NCI-H1436 (cell line): ENCODE measurements at places on chromosomes 12 and 14.

DNA sequence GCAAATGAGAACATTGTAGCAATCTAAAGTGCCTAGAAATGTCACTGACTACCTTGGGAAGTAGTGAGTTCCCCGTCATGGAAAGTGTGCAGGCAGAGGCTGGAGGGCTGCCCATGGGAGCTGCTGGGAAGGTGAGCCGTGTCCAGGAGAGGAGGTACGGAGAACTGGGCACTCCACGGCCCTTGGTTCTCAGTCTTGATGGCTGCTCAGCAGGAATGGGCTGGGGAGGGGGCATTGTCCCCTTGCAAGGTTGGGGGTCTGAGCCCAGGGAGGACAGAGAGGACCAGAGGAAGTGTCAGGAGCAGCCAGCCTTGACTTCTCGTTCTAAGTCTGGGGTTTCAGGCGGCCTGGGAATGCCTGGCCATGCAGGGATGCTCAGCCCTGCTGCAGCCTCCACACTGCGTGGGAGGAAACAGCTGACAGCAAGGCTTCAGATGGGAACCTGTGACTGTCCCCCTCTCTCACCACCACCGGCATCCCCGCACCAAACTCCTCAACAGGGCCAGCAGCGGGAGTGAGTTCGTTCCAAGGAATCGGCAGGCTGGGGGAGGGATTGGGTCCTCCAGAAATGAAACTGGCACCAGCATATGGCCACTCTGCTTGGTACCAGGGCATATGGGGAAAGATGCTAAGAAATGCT is 140.2 kb downstream of the BCL11B start:
- no peak for DNase-seq

DNA sequence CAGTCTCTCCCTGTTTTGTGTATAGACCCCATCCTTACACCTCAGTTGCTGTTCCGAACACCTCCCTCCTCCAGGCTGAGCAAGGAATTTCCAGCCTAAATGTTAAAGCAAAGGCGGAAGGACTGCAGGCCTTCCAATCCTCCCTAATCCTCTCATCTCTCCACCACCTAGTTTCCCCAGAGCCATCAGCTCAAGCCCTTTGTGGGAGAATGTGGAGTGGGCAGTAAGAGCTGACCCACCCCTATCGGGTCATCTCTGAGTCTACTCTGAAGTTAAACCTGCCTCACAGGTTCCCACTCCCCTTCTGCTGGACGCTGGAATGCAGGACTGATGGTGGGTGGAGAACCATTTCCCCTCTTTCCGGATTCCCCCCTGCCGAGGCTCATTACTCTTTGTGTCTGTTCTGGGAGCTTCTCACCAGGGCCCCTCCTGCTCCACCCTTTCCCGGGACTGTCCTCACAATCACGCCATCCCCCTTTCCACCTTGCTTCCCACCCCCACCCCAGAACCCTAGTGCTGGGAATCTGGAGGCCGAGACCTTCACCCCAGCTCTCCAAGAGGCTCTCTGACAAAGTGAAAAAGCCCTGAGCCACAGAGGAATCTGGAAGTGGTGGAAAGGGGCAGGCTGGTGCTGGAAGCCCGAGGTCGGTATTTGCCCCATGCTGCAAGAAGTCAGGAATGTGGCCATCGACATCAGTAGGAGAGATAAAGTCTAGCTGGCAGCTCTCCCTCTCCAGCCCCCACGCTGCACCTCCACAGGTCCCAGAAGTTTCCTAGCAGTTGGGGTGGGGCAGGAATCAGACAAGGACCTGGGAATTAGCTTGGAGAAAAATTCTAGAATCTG is 3.3 kb upstream of the KRT18 start:
- no peak for DNase-seq

DNA sequence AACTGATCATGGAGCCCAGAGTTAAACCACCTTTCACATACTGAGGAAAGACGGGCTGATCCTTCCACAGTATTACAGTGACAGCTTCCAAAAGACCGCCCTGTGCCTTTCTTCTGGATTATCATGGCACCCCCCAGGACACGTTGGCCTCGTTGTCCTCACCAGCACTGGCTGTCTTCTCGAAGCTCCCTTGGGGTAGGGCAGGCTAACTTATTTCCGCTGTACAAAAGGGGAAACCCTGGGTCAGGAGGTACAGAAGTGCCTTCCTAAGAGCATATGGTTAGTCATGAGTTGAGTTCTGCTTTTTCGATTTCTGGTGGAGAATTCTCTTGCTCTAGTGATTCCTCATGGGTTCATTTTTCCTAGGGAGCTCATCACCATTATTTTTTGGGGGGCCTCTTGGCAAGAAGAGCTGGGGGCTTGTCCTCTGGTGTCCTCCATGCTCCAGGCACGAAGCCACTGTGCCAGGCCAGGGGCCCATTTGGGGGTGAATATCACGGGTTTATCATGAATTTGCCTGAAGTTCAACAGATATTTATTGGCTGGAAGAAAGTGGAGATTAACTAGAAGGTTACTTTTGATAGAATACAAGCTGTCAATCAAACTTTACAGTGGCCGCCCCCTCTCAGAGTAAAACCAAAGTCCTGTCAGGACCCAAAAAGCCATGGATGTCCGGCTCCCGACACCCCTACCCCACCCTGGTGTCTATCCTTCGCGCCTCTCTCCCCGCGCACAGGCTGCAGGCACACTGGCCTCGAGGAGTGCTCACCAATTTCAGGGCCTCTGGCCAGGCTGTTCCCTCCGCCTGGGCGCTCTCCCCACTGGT is 8.8 kb upstream of the TRAF3 start:
- no peak for DNase-seq

GRCh38 chr12:120961604-120962531 is 16.5 kb upstream of the HNF1A start:
- DNase-seq = no peak

GRCh38 chr12:64072916-64073575 is 149.1 kb downstream of the KICS2 start:
- no peak for DNase-seq

DNA sequence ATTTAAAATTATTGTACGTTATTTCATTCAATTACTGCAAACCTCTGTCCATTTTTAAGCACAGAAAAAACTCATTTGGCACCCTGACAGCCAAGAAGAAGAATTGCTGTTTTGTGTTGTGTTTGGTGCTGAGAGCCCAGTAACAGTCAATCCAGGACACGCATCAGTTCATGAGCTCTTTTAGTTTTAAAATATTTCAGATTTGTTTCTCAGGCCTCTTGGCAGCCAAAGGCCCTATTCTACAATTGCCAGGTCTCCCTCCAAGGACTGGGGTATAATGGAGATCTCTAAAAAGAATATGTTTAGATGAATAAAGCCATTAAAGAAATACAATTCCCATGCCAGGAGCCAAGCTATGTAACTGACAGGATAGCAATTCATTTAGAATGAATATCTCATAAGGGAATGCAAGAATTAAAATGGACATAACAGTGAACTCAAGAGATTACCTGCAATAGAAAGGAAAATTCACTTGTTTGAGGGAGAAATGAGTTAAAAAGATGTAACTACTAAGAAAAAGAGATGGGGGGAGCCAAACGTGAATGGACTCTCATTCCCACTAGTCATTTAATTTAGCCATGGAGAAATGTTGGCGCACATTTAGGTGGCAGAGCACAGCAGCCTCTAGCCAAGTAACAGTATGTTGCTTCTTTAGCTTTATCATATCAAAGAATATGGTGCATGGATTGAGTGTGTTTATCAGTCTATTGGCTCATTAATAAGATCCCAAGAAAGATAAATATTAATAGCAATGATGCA is 140.6 kb upstream of the PELI2 start:
- DNase-seq = no peak

DNA sequence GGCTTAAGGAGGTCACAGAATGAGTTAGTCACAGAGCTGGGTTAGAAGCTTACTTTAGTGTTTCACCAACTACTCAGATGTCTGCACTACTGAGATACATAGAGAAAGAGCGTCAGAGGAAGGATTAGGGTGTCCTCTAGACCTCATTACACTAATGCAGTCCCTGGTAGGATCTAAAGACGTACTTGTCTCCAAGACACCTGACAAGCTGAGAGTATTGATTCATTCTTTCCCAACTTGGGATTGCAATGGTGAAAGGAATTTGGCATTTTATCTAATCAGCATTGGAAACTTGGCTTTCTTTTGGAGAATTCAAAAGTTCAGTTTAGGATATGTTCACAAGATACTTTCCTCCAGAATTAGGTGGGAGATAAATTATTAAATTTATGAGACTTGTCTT is 402.1 kb downstream of the ZFP36L1 start:
- no peak for DNase-seq

- no peak for DNase-seq
These were observed 1.9 kb downstream of the GPHN start for GRCh38 chr14:66509874-66510273.

DNA sequence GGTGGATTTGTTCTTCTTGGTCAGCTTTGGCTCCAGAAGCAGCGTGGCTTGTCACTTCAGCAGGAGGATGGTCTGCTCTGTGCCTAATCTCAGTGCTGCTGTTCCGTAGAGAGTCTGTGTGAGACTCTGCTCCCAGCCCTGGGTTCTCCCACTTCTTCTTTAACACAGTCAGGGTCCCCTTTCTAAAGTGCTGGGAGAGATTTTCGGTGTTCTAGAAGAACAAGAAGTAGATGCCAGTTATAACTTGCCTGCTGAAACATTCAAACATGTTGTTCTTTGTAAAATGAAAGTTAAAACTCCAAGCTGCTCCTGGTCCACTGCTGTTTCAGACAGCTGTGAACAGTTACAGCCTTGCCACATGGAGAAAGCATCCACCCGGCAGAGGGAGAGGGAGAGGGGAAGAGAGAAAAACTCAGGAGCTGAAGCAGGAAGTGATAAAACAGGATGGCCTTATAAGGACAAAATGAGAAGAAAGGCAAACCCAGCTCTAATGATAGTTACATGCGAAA is 55.2 kb upstream of the CERS5 start:
- no peak for DNase-seq

GRCh38 chr14:71498212-71498611 is 434.0 kb upstream of the RGS6 start:
- DNase-seq = no peak

GRCh38 chr12:100578923-100579322 is 5.4 kb downstream of the GAS2L3 start:
- no peak for DNase-seq

- no peak for DNase-seq
These were observed 387.8 kb downstream of the FLRT2 start for GRCh38 chr14:85917716-85918115.

- DNase-seq = peak; percentile 7
These were observed 4.8 kb upstream of the ING4 start for GRCh38 chr12:6667559-6668210.

DNA sequence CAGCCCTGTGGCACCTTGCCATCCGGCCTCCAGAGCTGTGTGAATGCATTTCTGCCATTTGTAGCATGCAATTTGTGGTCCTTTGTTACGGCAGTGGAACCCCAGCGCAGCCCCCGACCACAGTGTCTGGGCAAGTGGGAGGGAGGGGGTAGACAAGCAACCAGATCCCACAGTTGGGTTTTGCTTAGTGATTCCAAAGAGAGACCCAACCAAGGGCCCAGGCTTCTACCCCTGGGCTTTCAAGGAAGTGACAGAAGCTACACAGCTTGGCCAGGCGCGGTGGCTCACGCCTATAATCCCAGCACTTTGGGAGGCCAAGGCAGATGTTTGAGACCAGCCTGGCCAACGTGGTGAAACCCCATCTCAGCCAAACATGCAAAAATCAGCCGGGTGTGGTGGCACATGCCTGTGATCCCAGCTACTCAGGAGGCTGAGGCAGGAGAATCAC is 17.8 kb downstream of the ZBTB42 start:
- DNase-seq = no peak

DNA sequence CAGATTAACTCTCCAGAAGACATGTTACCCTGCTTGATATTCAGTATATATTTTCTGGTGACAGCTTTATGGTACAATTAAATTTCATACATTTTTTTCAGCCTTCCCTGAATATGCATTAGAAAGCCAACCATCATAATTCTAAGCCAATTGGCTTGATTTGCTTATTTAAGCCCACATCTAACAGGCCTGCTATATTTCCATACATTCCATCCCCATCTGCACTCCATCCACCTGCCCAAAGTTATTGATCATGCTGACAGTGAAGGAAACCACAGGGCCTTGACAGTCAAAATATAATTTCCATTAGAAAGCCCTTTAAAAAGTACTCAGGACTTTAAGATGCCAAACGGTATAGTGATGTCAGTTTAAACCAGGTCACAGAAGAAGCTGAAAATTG is 164.3 kb downstream of the GXYLT1 start:
- no peak for DNase-seq

DNA sequence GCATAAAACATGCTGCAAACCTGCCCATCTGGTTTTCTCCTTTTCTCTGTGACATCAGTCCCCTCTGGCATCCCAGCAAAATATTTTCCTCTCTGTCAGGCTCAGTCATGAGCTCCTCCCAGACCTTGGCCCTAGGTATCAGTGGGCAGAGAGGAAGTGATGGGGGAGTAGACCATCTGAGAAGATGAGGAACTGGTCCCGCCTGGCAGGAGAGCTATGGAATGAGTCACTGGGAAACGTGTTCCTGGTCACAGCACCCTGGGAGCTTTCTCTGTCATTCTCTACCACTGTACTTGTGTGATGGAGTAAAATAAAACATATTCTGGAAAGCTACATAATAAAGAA is 5.0 kb upstream of the SRSF9 start:
- no peak for DNase-seq
